ENCODE measurements at places on chromosomes 1 and 21.

GRCh38 chr1:50929376-50929958 is 30.6 kb downstream of the FAF1 start:
- DNase-seq: peak; percentile 7

DNA sequence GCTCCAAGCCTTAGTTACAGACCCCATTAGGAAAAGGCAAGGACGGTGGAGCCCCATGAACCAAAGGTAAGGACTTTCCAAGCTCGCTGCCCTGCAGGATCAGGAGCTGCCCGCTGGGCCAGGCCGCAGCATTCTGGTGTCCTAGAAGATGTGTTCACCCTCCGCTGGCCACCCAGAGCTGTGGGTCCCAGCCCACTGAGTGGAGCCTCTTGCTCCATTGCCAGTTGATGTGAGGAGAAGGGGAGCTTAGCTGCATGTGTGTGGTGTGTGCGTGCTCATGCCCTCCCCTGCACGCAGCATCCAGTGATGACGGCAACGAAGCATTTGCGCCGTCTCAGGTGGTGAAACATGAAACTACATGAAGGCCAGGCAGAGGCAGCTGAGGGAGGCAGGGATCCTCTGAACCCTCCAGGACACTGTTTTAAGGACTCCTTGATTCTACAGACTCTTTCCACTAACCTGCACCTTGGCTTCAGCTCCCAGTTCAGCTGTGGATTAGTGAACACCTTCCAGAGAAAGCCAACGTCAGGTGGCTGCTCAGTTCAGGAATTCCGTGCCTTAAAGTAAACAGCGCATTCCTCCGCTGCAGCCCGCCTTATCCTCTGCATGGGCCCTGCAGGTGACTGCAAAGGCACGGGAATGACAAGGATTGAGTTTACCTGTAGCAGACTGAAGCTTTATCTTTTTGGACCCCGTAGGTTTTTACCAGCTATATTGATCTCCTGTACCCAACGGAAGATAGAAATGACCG is 48.7 kb downstream of the SMYD2 start:
- DNase-seq: no peak

DNA sequence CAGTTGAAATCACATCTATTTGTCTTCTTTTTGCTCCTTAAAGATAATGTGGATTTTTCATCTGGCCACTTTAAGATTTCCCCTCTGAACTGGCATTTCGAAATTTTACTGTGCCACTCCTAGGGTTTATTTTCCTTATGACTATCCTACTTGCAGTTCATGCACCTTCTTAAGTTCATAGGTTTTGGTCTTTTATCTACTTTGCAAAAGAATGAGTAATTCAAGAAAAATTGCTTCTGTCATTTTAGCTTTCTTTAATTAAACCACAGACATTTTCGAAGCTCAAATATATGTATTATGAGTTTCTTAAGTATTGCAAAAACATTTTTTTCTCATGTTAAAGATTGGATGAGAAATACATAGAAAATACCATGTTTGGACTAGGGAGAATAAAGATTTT is 1244.8 kb upstream of the TMPRSS15 start:
- no peak for DNase-seq

GRCh38 chr1:97726386-97726785 is 194.4 kb downstream of the DPYD start:
- DNase-seq: no peak

GRCh38 chr1:236064674-236065508 is at the start of gene NID1:
Gene NID1 (minus strand): TSS chr1:236065090. CDS start chr1:236065079, 11 bp downstream.
- DNase-seq: peak; percentile 9

DNA sequence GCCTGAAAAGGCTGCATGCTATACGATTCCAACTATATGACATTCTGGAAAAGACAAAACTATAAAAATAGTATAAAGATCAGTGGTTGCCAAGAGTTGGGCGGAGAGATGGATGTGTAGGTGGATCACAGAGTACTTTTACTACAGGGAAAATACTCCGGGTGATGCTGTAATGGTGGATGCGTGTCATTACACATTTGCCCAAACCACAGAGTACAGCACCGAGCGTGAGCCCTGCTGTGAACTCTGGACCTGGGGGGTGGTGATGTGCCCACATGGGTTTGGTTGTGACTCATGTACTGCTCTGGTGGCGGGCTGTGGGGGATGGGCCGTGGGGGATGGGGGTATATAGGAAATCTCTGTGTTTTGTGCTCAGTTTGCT is 162.7 kb upstream of the COL6A1 start:
- peak; percentile 94 for DNase-seq

- no peak for DNase-seq
Measured at GRCh38 chr1:77631751-77632150, 50.7 kb downstream of the ZZZ3 start.

DNA sequence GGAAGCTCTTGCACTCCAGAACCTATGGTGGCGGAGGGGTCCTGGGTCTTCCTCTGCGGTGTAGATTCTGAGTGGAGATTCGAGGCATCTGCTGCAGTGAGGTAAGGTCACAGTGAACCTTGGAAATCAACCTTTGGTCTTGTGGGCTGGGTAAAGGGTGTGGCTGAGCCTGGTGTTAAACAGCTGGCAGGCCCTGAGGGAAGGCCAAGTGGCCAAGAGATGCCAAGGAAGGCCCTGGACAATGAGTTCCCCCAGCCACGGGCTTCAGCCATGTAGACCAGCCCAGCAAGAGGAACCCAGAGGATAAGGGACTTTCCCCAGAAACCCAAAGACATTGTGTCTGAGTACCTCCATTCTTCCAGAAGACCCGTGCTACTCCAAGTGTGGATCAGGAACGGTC is 137.2 kb upstream of the ETS2 start:
- no peak for DNase-seq

- no peak for DNase-seq
Measured at GRCh38 chr1:14064649-14065442, 364.9 kb downstream of the PRDM2 start.

GRCh38 chr1:207973898-207974568 is 63.1 kb upstream of the CD34 start:
- no peak for DNase-seq

GRCh38 chr1:56901716-56902115 is 47.1 kb downstream of the C8A start:
- no peak for DNase-seq

DNA sequence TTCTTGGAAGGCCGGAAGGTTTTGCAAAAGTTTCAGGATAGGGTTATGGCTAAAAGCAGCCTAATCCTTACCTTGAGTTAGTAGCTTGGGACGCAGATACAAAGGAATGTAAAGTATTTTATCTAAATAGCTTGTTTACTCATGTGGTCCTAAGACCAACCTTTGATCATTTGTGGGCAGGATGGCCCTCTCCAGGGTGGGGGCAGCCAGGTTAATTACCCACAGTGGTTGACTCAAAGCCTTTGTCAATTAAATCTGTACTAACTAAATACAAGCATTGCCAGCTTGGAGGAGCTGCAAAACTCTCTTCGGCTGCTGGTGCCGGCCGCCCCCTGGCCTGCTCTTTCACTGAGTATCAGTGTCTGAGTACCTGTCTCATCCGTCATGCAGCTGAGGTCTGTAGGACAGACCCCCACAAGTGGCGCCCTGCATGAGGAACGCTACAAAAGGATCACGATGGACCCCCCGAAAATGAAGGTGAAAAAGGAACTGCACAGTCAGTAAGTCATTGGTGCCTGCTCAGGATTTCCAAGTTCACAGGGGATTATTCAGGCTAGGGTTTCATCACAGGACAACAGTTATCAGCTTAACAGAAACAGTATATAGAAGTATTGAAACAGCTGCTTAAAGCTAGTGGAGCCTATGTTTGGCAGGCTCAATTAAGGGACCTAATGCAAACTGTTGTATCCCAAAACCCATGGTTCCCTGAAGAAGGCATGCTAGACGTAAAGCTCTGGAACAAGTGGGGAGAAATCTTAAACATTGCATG is 212.5 kb upstream of the MAP1LC3C start:
- DNase-seq: no peak

GRCh38 chr1:21065851-21066250 is 110.8 kb downstream of the EIF4G3 start:
- no peak for DNase-seq

- DNase-seq: no peak
Measured at GRCh38 chr1:175842550-175842949, 99.2 kb upstream of the TNR start.

GRCh38 chr21:39441502-39442475 is 3.8 kb downstream of the LCA5L start:
- DNase-seq: peak; percentile 59

DNA sequence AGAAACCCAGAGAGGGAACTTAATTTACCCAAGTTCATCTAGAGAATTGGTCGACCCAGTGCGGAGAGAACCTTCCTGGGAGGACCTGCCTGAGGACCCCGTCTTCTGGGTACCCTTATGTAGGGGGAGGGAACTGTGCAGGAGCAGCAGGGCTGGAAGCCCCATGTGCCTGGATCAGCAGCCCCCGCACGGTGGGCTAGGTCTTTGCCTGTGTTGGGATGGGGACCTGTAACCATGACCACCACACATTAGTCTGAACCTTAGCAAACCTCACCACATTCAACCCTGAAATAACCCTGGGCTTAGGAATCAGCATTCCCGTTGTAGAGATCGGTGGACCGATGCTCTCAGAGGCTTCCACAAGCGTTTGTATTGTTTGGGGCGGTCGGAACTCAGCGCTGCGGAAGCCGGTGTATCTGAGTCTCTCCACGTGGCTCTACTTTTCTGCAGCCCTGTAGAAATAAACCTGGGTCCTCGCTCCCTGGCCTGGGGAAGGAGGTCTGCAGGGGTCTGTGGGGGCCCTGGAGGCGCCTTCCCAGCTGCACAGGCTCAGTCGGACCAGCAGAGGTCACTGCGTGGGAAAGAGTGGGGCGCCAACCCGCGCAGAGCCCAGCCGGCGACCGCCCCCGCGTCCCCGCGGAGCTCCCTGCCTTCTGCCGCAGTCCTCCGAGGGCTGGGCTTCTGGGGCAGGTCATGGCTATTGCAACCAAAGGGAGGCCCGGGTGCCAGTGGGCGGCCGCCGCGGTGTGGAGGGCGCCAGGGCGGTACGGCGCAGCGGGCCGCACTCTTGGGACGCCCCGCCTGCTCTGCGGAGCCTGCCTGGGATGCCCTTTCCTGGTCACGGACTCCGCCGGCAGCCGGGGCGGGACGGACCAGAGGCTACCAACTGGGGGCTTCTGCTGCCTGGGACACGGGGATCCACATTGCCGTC is 36.2 kb upstream of the KCNA10 start:
- peak; percentile 42 for DNase-seq

DNA sequence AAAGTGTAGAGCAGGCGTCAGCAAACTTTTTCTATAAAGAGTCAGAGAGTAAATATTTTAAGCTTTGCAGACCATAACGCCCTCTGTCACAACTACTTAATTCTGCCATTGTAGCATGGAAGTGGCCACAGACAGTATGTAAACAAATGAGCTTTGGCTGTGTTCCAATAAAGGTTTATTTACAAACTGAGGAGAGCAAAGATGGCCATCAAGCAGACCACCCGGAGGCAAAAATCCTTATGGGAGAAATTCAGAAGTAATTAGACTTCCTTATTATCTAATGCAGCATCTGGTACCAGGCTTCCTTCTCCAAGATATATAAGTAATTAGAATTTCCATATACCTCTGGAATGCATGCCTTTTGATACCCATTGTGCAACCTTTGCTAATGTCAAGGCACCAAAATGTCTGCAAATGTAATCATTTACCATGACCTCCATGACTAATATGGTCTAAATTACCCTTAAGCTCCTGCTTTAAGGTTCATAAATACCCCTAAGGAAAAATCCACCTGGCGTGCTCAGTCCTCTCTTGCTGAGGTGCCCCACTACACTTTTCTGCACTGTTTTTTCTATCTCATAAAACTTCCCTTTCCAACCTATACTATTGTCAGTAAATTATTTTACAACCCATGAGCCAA is 377.8 kb downstream of the MATN1 start:
- no peak for DNase-seq

- DNase-seq: no peak
Measured at GRCh38 chr1:30525971-30526651, 197.3 kb downstream of the MATN1 start.

GRCh38 chr1:9250411-9251381 is 16.1 kb downstream of the H6PD start:
- no peak for DNase-seq

- no peak for DNase-seq
Measured at GRCh38 chr1:1135339-1136136, 19.6 kb upstream of the C1orf159 start.

DNA sequence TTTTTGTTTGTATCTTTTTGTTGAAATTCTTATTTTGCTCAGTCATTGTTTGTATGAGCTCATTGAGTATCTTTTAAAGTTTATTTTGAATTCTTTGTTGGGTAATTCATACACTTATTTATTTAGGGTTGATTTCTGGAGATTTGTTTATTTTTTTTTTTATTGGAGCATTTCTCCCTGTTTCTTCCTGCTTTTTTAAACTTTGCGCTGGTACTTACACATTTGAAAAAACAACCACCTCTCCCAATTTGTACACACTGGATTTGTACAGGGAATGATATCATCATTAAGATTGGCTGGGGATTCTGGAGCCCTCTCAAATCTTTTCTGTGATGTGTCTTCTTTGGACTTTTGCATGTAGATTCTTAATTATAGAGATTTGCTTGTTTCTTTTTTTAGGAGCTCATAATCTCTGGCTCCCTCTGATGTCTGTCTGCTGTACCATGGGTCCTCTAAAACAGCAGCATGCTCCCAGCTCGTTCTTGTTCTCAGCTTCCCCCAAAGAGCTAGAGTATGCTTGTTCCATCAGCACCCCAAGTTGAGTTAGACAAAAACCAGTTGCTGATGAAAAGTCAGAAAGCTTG is 310.7 kb downstream of the DUSP10 start:
- no peak for DNase-seq

- no peak for DNase-seq
Measured at GRCh38 chr1:65172936-65173690, 25.1 kb downstream of the AK4 start.

DNA sequence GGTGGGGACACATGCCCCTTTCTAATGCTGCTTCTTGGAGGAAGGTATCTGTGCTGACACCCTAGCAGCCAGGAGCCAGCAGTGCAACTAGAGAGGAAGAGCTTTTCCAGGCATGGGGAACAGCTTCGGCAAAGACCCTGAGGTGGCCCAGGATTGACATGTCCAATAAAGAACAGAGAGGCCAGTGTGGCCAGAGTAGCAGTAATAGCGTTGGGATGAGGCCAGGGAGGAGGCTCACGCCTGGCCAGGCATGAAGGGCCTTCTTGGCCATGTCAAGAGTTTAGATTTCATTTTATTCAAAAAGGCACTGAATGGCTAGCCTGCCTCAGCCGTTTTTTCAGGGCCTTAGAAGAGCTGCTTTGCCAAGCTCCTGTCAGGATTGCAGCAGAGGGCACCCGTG is 16.3 kb upstream of the ADAMTSL4 start:
- no peak for DNase-seq

GRCh38 chr1:18883636-18884418 is 18.5 kb downstream of the ALDH4A1 start:
- DNase-seq: peak; percentile 63

Measured in activated CD4-positive, alpha-beta T cell treated with anti-CD3 and anti-CD28 coated beads, Interleukin-2, amount 50 U/mL, for 16 hours (primary cell).